ENCODE measurements at places on chromosomes 16 and 17.

- DNase-seq = peak; percentile 83
These were observed 887 bp downstream of the ZBTB4 start for GRCh38 chr17:7478276-7479212.

GRCh38 chr17:41939044-41939692, 8.8 kb downstream of the ODAD4 start:
- DNase-seq = no peak

DNA sequence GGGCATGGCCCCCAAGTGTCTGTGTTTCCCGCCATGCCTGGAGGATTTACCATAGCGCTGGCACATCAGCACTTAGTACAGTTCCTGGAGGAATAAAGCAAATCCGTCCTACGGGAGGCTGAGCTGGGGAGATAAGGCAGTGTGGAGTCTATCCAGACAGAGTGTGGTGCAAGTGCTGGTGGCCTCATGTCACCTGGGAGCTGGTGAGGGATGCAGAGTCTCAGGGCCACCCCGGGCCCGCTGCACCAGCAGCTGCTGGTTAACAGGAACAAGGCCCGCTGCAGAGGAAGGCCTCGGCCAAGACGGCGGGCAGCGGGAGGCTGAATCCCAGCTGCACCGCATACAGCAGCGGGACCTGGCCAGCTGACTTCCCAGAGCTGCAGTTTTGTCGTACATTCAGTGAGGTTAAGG, 57.3 kb upstream of the CDC42EP4 start:
- DNase-seq = no peak

GRCh38 chr16:70421014-70421413, 17.9 kb downstream of the ST3GAL2 start:
- DNase-seq = no peak

DNA sequence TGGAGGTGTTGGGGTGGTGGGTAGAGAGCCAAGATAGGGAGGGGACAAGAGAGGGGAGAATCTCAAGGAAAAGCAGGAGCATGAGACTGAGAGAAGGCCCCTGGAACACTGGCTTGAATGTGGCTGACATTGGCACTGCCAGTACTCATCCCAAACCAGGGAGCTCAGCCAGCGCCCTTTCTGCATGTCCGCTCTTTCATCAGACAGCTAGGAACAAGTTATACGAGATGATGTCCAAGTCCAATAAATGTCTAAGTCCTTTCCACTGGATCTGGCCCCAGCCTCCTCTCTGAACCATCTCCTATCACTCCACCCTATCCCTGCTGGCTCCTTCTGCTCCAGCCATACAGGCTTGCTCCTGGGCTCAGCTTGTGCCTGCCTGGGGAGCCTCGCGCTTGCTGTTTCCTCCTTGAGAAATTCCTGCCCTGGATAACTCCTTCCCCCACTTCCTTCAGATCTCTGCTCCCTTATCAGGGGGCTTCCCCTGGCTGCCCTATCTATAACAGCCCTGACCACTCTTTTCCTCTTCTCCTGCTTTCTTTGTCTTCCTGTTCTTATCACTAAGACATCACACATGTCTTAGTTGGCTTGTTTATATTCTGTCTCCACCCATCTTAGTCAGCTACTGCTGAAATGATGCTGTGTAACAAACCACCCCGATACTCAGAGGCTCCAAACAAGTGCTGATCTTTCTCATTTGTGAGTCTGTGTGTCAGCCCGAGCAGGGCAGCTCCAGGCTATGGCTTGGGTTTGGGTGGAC, 37.1 kb upstream of the MEOX1 start:
- DNase-seq = no peak

GRCh38 chr16:19301931-19302330, 16.4 kb downstream of the CLEC19A start:
- no peak for DNase-seq

All from CD4-positive, alpha-beta T cell treated with Interleukin-1 beta for 1 hour (primary cell).